ENCODE measurements at places on chromosomes 11 and 22.

DNA sequence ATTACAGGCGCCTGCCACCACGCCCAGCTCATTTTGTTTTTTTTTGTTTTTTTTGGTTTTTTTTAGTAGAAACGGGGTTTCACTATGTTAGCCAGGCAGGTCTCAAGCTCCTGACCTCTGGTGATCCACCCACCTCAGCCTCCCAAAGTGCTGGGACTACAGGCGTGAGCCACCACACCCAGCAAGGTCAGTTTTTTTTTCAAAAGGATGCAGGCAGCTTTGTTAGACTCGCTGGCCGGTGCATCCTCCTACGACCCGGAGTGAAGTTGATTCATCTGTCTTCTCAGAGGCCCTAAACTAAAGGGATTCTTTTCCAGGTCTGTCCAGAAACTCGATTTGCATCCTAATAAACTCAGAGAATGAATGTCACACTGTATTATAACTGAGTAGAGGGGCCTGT, 182.3 kb downstream of the DBX1 start:
- DNase-seq, result no peak

- no peak for DNase-seq
Observed at GRCh38 chr11:115352805-115353485, 151.3 kb downstream of the CADM1 start.

- DNase-seq, result no peak
Observed at GRCh38 chr11:128690665-128691101, 3.2 kb upstream of the FLI1 start.

- DNase-seq, result no peak
Observed at GRCh38 chr11:33624083-33624482, 76.5 kb downstream of the C11orf91 start.

DNA sequence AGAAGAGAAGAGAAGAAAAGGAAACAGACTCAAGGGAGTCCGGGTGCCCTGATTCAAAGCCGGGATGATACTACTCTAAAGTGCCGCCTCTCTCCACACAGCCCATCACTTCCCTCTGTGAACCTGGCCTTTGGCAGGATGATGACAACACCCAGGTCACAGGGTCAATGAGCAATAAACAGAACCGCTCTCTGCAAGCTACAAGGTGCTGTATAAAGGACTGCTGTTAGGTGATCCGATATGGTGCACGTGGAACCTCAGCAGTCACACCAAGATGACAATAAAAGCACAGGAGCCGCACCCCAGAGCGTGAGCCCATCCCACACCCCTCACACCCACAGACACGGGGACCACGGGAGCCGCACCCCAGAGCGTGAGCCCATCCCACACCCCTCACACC, 10.7 kb downstream of the TTLL1 start:
- DNase-seq, result no peak

DNA sequence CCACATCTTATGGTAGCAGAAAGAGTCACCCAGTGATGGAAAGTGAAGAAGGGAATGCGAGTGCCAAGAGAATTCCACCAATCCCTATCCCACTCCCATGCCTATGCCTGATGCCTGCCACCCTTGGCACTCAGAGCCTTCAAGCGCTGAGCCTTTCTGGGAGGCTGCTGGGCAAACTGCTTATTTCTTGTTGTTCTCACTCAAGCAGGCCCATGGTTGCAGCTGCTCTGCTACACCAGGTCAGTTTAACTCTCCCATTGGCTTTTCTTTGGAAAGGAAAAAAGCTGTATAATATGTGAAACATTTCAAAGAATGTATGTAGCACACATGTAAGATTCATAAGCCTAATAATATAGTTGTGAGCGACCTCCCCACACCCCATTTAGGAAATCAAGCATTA, 41.4 kb downstream of the DGCR2 start:
- no peak for DNase-seq

- no peak for DNase-seq
Observed at GRCh38 chr11:129374993-129375750, 476 bp upstream of the BARX2 start.

DNA sequence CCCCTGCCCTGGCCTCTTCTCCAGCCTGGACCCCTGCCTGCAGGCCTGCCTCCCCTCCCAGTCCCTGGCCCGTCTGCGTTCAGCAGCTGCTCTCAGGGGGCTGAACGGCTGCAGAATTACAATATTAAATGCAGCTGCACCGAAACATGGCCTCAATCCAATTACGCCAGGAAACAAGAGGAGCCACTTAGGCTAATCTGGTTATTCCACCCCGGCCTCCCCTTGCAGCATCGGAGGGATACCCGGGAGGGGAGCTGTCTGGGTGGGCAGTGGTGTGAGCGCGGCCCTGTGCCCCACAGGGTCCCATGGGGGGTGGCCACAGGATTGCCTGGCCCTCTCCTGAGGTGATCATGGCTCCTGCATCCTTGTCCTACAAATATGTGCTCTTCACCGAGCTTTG, 42.6 kb downstream of the FLRT1 start:
- no peak for DNase-seq

DNA sequence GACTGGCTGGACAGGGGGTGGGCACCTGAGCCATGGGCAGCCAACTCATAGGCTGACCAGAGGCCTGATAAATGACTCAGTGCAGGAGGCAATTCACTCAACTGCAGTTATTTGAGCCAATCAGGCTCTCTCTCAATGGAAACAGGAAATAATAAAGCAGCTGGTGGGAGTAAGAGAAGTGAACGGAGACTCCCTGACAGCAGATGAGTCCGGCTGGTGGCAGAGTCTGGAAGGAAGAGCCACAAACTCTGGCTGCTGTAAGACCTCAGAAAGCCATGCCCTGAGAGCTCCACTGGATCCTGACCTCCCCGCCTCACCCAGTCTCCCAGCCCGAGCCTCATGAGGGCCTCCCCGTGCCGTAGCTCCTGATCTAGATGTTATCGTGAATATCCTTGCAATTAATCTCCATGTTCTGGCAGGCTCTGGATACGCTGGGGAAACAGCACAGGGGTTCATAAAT, 69.8 kb downstream of the TRIM29 start:
- DNase-seq, result no peak

GRCh38 chr11:32297611-32298011, 137.7 kb downstream of the WT1 start:
- no peak for DNase-seq

- DNase-seq, result no peak
Observed at GRCh38 chr22:50058906-50059880, 1.1 kb upstream of the TTLL8 start.
